NCI-H1105 treated with DMSO at 0.1 percent for 48 hours (cell line): ENCODE measurements at places on chromosomes 11 and 22.

GRCh38 chr11:8828580-8829361 is 82.2 kb upstream of the AKIP1 start:
- no peak for DNase-seq

DNA sequence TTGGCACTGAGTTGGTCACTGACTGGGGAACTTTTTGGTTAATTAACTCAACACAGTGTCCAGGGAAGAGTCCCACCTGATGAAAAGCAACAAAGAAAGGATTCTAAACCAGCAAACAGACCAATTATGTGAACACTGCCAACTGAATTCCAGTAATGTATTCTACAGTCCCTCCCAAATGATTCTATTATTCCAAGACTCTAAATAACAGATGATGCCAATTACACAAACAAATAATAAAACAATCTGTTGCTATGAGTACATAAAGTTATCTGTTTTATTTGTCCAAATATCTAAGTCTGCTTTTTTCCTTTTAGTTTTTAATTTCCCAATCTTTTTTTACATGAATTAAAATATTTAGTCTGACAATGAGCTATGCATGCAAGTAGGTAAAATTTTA is 98.3 kb upstream of the TP53AIP1 start:
- no peak for DNase-seq

GRCh38 chr11:2137202-2138067 is 1.8 kb downstream of the IGF2 start:
- peak; percentile 37 for DNase-seq

DNA sequence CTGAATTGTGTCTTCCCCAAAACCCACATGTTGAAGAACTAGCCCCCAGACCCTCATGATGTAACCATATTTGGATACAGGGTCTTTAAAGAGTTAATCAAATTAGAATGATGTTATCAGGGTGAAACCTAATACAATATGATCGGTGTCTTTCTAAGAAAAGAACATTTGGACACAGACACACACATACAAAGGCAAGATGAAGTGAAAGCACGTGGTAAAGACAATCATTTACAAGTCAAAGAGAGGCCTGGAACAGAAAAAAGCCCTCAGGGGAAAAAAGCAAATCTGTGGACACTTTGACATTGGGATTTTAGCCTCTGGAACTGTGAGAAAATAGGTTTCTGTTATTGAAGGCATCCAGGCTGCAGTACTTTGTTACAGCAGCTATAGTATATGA is 733.4 kb downstream of the JRKL start:
- no peak for DNase-seq
